T-helper 9 cell (primary cell): ENCODE measurements at places on chromosomes 1 and 21.

- no peak for DNase-seq
Observed at GRCh38 chr1:98211271-98211845, 290.5 kb upstream of the DPYD start.

DNA sequence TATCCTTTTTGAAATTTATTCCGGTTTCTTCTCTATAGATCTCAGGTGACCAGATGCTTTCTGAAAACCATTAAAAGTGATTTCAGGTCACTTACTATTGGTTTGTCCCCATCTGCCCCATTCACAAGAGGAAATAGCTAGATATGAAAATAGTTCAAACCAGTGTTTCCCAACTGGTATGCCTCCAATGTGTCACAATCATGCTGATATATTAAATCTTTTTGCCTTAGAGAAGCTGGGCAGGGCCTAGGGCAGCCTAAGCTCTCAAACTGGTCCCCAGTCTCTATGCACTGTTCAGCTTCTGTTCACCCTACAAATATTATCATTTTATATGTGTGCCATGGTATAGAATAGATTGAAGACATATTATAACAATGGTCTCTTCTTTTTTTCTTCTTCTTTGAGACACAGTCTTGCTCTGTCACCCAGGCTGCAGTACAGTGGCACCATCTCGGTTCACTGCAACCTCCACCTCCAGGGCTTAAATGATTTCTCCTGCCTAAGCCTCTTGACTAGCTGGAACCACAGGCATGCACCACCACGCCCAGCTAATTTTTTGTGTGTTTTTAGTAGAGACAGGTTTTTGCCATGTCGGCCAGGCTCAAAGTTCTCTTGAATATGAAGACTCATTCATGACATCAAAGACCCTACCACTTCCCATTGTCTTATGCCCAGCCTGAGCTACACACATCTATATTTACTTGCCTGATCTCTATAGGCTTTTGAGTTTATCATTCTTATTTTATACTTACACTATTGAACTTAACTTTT is 15.7 kb downstream of the PTPN22 start:
- DNase-seq: no peak

GRCh38 chr1:153984123-153984894 is 1.8 kb downstream of the RAB13 start:
- no peak for DNase-seq

GRCh38 chr1:77984629-77985028 is 5.8 kb upstream of the FUBP1 start:
- DNase-seq: no peak

- no peak for DNase-seq
Observed at GRCh38 chr1:86380257-86380861, 15.8 kb downstream of the ODF2L start.

GRCh38 chr1:62687421-62687902 is 724 bp downstream of the DOCK7 start:
- peak; percentile 4 for DNase-seq

DNA sequence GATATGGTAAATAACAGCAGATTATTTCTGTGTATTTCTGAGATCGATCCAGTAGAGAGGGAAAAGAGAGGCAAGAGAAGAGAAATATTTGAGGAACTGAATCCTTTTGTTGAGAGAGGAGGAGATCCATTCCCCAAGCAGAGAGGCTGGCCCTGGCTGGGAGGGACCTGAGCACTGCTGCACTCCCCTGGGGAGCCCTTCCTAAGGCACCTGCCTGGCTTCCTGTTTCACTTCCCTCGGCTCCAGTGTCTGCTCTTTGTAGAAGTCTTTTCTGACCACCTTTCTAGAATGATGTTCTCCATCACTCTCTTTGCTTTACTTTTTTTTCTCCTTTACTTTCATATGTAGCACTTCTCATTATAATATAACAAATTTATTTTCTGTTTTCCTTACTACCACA is 42.3 kb upstream of the SLC6A9 start:
- DNase-seq: no peak

DNA sequence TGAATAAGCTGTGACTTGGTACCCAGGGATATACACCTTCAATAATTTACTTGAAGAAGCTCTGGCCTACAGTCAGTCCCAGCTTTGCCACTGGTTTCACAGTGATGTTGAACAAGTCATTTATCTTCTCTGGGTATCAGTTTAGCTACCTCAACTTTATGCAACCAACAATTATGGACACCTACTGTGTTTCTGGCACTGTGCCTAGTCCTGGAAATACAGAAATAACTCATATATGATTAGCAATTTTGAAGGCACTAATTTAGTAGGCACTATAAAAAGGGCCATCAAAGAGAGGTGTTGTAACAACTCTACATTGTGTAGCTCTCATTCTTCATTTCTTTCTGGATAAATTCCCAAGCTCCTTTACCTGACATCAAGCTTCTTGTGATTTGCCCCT is 88.6 kb upstream of the SPATA6 start:
- DNase-seq: no peak

- DNase-seq: no peak
Observed at GRCh38 chr1:212153635-212154034, 118.1 kb downstream of the DTL start.

GRCh38 chr21:44332383-44332782 is 6.8 kb downstream of the CFAP410 start:
- no peak for DNase-seq

GRCh38 chr1:91769742-91770141 is 116.2 kb downstream of the TGFBR3 start:
- DNase-seq: no peak

GRCh38 chr1:37040773-37041172 is 6.5 kb upstream of the GRIK3 start:
- no peak for DNase-seq
